ENCODE measurements at places on chromosomes 4 and X.

GRCh38 chr4:42371305-42372252 lies 25.7 kb upstream of the SHISA3 start:
- no peak for DNase-seq

DNA sequence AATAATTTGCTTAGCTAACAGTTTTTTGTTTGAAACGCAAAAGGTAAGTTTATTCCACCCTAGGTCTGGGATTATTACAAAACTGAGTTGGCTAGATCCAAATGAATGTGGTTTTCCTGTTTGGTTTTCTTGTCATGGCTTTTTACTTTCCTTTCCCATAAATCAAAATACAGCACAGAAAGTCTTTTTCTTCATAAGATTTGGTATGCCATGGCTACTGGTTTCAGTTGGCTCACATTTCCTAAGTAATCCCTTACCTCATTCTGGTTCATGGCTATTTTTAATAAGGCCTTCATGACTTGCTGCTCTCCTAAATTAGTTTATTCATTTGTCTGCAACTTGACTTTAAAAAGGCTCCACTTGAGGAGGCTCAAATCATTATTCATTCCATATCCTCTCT lies 12.9 kb upstream of the PAK3 start:
- DNase-seq: no peak

DNA sequence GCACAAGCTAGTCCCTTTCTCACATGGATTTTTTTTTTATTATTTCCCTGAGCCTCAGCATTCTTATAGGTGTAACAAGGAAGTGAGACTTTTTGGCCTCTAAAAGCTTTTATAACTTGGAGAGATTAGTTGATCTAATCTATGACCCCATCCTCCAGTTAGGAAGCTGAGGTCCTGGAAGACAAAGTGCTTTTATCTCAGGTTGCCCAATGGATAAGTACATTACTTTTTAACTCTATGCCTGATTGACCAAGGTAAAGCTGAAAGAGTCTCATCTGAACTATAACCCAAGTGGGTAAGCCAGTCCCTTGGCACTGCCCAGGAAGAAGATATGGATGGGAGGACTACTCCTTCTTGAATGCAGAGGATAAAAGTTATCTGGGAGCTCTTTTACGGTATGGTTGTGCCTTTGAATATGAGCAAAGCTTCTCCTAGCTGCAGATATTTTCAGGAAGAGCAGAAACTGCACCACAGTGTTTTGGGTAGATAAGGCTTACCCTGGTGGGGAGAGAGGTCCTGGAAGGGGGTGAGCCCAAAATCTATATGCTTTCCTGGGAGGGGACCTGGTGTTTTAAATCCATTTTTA lies 40.2 kb downstream of the VSIG4 start:
- DNase-seq: no peak

DNA sequence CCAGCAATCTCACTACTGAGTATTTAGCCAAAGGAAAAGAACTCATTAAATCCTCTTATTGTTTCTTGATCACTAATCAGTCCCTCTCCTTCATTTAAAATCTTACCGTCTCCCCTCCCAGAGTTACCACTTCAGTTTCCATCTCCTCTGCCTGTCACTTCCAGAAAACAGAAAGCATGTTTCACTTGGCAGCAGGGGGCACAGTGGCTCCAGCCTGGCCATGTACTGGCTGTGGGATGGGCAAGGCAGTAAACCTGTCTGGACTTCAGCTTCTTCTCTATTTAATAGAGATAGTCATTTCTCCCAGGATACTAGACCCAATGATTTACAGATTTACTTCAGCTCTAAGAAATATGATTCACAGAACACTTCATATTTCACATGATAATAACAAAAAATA lies 63.2 kb downstream of the CD40LG start:
- no peak for DNase-seq

DNA sequence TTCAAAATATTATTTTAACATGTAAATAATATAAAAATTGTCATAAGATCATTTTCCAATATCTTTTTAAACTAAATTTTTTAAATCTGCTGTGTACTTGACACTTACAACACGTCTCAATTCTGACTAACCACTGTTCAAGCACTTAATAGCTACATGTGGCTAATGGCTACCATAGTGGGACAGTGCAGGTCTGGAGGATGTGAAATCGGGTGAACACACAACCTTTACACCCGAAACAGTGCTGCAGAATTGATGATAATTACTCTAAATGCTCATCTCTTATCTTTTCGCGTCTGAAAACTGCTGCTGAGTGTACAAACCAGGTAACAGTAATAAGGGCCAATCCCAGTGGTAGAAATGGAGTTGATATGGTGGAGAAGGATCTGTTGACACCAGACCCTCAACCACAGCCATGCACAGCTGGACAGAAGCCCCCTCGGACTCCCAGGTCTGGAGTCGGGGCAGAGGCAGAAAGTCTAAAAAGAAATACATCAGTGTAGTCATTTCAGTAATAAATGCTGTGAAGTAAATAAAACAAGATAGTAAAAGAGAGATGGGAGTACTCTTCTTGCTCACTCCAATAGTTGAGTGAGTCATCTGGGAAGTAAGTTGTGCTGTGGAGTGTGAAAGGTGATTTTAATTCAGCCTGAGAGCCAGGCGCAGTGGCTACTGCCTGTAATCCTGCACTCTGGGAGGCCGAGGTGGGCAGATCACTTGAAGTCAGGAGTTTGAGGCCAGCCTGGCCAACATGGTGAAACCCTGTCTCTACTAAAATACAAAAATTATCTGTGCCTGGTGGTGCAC lies 150.0 kb downstream of the CBR4 start:
- no peak for DNase-seq

GRCh38 chr4:25144870-25145481 lies 15.3 kb downstream of the SEPSECS start:
- no peak for DNase-seq

DNA sequence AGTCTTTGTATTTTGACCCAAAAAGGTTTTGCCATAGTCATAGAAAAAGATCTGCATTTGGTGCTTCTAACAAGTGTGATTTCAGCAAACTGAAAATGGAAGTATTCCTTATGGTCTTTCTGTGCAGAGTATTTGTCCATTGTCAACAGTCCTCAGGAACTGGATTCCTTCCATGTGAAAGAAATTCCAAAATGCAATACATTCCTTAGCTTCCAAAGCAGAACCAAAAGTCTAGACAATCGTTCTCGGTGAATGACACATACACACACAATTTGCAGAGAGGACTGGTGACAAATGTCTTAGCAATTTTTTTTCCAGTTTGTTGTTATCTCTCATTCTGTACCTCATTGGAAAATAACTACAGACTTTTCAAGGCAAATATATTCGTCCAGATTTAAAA lies 562.2 kb upstream of the SLIT2 start:
- DNase-seq: no peak

GRCh38 chrX:15245896-15246295 lies 24.0 kb downstream of the ASB9 start:
- DNase-seq: no peak

DNA sequence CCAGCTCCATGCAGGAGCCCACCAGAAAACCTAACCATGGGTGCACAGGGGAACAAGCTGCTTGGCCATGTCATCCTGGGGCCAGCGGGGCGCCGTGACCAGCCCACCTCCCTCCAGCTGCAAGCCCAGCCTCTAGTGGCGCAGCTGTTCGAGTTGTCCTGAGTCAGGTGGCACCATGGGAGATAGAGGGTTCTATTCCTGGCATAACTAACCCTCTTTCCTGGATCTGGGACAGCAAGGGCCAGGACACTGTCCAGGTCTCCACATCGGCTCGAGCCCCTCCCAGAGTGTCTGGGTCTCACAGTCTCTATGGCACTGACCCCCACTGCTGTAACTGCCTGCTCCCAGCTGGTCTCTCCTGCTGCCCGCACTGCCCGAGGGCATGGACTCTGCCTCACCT lies 16.7 kb downstream of the ABLIM2 start:
- no peak for DNase-seq

DNA sequence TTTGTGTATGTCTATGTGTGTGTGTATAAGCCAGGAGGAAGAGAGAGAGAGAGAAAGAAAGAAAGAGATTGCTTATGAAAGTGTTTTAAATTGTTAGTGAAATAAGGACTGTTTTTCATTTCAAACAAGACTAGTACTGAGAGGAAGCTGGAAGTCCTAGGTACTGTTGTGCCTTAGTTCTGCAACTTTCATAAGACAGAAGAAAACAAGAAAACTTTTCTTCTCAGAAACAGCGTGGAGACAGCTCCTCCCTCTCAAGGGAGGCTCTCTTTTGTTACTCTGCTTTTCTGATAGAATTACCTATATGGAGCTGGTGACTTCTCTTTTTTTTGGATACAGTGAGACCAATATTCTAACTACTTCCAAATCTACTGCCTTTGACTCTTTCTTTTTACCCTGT lies 62.5 kb downstream of the BANK1 start:
- DNase-seq: no peak

DNA sequence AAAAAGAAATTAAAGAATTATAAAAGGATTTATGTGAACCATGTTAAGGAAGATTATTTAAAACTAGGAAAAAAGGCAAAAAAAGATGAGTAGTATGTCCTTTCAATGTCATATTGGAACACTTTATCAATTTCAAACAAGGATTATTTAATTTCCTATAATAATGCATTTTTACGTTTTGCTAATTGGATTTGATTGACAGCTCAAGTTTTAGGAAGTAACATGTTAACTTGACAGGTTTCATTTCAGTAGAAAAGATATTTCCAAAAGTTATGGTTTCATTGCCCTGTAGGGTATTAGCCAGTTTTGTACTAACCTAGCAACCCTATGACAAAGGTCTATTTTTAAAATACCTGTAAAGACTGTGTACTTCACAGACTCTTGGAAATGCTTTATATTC lies 379.6 kb upstream of the ZFP42 start:
- DNase-seq: no peak

DNA sequence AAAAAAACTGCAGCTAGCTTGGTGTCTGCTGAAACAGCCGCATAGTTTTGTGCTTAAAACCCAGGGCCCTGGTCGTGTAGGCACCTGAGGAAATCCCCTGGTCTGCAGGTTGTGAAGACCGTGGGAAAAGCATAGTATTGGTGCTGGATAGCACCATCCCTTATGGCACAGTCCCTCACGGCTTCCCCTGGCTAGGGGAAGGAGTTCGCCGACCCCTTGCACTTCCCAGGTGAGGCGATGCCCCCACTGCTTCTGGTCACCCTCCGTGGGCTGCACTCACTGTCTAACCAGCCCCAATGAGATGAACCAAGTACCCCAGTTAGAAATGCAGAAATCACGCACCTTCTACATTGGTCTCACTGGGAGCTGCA lies 1105.1 kb downstream of the STPG2 start:
- DNase-seq: no peak

- DNase-seq: no peak
Observed at GRCh38 chr4:91340822-91341221, 962.9 kb upstream of the GRID2 start.

GRCh38 chr4:96874657-96875056 lies 1034.8 kb downstream of the PDHA2 start:
- no peak for DNase-seq

- no peak for DNase-seq
Observed at GRCh38 chr4:35325908-35326453, 918.3 kb downstream of the ARAP2 start.

GRCh38 chr4:52246827-52247226 lies 195.7 kb downstream of the SPATA18 start:
- no peak for DNase-seq

DNA sequence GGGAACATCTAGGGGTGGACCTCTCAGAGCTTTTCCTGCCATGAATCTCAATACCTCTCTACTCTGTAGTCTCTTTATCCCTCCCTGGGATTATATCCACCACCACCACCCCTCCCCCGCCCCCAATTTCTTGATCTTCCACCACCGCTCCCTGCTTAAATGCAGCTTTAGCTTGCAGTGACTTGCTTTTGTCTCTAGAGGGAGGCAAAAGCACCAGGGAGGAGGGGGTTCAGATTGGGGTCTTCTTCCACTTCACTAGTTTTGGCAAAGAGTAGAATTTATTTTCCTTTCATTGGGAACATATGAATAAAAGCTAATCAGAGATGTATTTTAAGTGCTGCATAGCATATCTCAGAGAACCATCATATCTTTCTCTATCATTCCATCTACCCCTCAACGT lies 5.5 kb downstream of the ARHGAP36 start:
- DNase-seq: no peak

DNA sequence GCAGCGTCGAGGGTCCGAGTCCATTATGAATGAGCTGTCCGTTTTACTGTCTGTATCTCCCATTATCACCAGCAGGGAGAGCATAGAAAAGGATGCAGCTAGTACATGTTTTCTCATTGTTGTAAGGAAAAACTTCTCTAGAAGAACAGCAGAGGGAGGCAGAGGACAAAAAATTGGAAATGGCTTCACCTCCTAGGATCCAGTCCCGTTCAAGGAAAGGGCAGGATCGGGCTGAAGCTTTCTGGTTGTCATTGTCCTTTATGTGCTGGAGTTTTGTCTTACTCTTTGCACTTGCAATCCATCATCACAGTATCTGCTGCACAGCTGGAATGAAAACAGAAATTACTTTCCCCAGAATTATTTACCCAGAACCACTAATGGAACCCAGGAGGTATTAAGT lies 14.7 kb downstream of the NDP start:
- DNase-seq: peak; percentile 8

DNA sequence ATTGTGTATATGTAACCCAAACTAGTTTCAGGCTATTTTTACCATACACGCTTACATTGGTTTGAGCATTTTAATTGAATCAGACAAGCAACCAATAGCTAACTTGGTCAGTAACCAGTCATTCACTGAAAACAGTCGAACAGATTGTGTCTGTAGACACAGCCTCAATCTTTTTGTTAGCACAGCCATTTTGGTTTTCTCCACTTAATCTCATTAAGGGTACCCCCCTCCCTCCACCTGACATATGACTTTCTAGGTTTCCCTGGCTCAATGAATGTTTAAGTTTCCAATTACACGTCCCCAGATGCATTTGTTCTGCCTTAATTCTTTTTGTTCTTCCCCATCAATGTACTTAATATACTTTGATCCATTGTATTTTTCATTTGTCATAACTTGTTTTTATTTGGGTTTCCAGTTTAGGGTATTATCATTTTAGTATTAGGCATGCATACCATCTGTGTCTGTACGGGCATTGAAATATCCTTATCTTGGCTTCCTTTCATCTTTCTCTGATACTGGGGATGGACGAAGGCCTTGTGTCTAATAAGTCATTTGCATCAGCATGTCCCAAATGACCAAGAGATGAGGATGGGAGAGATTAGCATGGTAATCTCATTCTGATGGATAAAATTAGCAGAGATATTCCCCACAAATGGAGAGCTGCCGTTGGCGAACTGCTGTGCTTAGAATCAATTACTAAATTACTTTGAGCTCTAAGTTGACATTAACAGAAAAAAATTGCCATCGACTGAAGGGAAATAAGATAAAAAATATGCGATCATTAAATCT lies 35.9 kb upstream of the PHOX2B start:
- DNase-seq: no peak

DNA sequence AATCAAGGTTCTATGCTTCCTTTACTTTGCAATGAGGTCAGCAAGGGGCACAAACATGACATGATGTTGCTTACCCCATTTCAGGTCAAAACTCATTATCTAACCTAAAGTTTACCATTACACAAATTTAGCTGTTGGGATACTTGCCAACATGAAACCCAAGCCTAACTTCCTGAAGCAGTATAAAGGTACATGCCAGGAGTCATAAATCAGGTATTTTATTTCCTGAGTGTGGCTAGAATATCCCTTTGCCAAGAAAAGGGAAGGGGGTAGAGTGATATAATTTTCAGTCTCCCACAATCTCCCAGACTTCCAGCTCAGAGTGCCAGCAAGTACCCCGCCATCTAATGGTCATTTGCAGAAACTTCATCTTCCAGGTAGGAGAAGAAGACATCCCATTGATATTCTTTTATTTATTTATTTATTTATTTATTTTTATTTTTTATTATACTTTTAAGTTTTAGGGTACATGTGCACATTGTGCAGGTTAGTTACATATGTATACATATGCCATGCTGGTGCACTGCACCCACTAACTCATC lies 136.6 kb downstream of the NEXMIF start:
- DNase-seq: no peak

- DNase-seq: no peak
Observed at GRCh38 chr4:32251126-32251525, 1531.0 kb downstream of the PCDH7 start.
